ENCODE measurements at places on chromosomes 5 and 9.
A peak's percentile ranks its signal among the peaks of the same experiment; 100 is the strongest.

DNA sequence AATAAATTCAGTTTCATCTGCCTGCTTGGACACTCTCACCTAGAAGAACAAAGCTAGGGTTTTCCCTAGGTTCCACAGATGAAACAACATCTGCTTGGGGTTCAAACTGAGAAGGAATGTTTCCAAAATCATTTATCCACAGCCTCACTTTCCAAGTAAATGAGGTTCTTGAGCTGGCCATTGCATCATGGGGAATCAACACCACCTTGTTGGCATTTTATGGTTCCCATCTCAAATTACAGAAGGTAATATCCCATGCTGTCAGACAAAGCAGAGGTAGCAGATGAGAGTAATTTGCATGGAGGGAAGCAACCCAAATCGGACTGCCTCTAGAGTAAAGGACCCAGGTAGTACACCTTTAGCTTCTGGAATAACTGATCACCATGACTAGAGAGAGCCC lies 10.5 kb upstream of the NR4A3 start:
- no peak for DNase-seq

GRCh38 chr5:177405312-177405711 lies 4.1 kb downstream of the F12 start:
- DNase-seq = no peak

DNA sequence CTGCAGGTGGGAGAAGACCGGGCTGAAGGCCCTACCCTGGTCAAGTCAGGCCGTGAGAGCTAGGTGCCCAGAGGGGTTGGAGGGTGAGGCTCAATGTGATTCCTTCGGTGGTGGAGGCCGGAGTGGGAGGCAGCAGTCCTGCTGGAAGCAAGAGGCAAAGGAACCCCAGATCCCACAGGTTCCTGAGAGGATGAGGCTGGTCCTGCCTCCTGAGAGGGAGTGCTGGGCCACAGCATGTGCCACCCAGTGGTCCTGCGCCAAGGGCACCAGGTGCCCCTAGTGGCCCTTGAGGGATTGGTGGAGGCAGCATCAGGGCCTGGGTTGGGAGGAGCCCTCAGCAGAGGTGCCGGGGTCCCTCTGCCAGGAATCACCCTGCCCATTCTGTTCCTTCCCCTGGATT lies 59.1 kb downstream of the BARX1 start:
- DNase-seq = no peak

DNA sequence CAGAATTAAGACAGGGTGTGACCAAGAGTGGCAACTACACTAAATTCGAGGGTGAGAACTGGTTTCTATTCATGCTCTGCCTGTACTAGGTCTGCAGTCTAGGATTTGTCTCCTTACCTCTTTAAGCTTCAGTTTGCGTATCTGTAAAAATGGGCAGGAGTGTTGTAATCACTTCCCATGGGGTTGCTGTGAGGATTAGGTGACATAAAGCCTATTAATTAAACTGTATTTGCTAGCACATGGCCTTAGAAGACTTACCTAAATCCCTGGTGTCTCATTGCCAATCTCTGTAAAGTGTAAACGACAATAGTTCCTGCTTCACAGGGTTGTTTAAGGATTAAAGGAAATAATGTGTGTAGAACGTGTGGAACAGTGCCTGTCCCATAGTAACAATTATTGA lies 193.6 kb downstream of the DRD1 start:
- no peak for DNase-seq

DNA sequence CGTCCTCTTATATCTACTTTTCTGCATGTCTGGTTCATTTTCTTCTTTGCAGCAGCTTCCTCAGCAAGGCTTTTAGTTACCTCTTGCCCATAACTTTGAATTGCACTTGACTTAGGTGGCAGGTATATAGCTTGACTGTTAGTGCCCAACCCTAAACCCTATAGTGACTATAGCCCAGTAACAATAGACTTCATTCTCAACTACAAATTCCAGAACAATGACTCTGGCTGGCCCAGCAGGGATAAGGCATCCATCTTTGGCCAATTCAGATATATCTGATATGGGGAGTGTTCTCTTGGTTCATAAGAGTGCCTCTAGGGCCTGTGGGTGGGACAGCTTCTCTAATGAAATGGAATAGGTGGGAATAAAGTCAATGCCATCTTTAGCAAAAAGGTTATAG lies 246.2 kb downstream of the DMRT2 start:
- DNase-seq = no peak

DNA sequence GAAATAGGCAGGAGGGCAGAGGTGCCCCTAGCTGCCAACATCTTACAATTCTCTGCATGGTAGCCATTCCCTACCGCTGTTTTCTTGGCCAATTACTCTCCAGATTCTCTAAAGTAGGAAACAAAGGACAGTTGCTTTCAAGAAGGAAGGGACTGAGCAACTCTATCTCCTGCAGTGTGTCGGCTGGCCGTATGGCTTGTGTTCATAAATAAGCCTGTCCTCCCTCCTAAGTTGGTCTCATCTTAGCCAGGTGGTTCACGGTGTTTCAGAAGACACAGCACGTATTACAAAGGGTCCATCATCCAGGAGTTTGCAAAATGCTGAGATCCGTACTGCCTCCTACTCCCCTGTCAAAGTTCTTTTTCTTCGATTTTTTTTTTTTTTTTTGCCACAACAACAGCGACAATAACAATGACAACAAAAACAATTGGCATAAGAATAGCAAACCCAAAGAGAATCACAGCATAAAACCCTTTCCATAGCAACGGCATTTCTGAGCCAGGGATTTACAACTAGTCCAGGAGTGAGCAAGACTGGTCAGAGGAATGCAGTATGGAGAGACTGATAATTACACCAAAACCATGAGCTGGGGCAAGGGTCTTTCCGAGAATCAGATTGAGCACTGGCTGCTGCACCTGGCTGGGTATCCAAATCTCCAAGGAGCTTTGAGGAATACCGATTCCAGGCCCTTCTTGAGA lies 212.8 kb downstream of the SLIT3 start:
- no peak for DNase-seq

DNA sequence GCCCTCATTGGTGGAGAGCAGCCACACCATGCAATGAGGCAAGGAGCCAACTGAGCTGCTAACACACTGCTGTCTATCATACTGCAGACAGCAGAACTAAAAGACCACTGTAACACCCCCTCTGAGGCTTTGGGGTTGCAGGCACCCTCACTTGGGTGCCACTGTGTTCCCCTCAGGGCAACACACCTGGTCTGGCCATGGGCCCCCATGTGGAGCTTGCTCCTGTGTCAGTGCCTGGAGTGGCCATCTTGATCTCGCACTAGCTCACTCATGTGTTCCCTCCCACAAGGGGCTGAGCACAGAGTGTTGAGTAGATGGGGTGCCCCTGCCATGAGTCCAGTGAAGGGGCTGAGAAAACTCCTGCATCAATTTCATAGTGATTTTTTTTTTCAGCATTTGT lies 532.4 kb upstream of the FTMT start:
- no peak for DNase-seq

DNA sequence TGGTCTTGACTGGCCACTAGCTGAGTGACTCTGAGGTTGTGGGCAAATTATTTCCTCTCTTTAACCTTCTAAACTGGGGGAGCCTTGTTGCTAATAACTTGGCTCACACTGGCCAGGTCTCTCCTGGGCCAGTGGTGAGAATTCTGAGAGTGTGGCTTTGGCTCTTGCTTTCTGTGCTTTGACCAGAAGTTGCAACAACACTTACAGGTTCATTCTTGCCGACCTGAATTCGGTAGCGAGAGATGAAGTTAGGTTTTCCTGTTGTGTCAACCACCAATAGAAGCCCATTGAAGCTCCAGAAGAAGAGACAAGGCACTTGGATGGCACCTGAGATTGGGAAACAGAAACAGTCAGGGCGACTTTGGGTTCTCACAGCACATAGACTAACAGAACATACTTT lies 19.8 kb downstream of the FAXDC2 start:
- DNase-seq = no peak

- DNase-seq = peak; percentile 17
These were observed 25.8 kb upstream of the HMCN2 start for GRCh38 chr9:130239741-130240241.
